Heart left ventricle (tissue), 16 donors: ENCODE measurements at places on chromosomes 7 and 10. TPM values are rescaled to one million over a fixed set of nuclear protein-coding genes. Genes with fewer than 3 reads are reported as not detected.

MRPS24 gene
- 177 TPM for total RNA-seq

CALML3 gene
- not detected for total RNA-seq

UBE2H gene
- 92.8 TPM for total RNA-seq

GRCh38 chr10:70603449-70603801, 884 bp upstream of the PRF1 start:
- DNase-seq: no peak

DNA sequence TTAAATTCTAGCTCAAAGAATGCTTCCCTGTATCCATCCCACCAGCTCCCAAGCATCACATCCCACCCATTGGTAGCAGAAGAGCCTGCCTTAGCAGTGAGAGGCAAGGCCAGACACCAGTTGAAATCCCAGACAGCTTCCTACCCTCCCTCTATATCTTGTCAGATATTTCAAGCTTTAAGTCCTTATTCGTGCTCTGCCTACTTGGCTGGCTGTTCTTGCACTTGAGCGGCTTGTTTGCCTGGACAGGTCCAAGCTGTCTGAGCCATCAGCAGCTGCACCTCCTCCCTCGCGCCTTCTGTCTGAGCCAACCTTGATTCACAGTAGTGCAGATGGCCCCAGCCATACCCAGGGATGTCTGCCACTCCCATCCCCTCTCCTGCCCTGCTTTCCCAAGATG, 16.4 kb downstream of the LRRC4 start:
- DNase-seq: no peak

DNA sequence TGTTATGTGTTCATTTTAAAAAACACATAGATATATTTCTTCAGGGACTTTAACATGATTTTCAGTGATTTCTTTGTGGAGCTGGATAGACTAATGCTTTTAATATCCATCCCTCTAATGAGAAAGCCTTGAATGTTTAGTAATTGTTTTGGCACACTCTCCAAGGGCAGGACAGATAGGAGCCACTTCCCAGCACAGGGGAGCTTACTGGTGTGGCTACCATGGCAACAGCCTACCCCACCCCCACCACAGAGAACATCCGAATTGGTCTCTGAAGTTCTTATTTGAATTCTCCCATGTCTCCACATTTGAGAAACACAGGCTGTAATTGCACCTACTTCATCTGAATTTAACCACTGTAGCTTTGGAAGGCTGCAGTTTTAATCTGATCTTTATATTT, 87.7 kb downstream of the PRKG1 start:
- peak; percentile 71 for DNase-seq

DNA sequence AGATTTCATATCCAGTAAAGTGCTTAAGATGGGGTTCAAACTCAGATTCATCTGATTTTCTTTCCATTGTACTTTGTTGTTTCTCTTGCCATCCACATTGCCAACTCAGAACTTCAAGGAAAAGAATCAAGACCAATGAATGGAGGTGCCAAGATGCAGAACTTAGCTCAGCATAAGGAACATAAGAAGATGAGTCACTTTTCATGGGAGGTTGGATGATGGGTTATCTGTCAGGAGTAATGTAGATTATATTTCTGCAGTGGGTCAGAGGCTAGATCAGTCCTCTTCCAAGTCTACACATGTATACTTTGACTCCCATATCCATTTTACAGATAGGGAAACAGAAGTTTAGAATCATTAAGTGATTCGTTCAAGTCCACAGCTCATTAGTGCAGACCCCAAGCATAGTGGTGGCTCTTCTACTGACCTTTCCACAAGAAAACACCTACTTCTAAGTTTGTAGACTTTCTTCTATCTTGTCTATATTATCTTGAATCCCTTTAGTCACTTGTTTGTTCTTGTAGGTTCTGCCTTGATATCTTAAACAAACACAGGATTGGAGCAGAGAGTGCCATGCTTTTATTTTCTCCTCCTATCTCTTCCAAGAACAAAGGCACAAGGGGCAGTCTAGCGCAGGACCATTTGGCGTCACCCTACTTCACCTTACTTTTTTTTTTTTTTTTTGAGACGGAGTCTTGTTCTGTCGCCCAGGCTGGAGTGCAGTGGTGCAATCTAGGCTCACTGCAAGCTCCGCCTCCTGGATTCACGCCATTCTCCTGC, 14.0 kb upstream of the ADD3 start:
- DNase-seq: no peak

GRCh38 chr10:106181501-106181900, 983.0 kb downstream of the SORCS1 start:
- no peak for DNase-seq

DNA sequence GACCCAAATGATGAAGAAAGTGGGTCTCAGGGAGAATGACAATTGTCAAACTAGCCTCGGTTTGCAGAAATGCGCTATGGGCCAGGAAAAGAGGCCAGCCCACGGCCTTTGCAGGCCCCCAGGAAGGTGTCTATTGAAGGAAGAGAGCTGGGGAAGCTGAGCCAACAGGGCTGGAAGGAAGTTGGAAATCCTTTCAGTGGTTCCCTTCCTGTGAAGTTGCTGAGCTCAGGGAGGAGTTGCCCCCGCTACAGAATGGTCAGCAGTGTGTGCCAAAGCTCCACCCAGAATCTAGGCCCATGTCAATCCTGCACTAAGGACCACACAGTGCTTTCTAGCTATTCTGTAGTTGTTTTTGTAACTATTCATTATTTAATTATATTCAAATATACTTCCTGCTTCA, 91.6 kb upstream of the ANLN start:
- DNase-seq: peak; percentile 45

DNA sequence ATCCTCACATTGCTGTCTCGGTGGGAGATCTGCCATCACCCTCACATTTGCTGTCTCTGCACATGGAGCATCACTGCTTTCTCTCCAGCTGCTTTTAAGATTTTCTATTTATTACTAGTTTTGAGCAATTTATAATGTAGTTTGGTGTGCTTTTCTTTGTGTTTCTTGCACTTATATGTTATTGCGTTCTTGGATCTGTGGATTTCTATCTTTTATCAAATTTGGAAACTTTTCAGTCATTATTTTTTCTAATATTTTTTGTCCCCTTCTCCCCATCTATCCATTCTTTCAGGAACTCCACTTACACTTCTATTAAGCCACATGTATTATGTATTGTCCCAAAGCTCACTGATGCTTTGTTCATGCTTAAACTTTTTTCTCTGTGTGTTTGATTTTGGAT, 108.9 kb downstream of the FOXL3 start:
- no peak for DNase-seq

- no peak for DNase-seq
Observed at GRCh38 chr10:66777665-66778064, 148.2 kb upstream of the LRRTM3 start.

DNA sequence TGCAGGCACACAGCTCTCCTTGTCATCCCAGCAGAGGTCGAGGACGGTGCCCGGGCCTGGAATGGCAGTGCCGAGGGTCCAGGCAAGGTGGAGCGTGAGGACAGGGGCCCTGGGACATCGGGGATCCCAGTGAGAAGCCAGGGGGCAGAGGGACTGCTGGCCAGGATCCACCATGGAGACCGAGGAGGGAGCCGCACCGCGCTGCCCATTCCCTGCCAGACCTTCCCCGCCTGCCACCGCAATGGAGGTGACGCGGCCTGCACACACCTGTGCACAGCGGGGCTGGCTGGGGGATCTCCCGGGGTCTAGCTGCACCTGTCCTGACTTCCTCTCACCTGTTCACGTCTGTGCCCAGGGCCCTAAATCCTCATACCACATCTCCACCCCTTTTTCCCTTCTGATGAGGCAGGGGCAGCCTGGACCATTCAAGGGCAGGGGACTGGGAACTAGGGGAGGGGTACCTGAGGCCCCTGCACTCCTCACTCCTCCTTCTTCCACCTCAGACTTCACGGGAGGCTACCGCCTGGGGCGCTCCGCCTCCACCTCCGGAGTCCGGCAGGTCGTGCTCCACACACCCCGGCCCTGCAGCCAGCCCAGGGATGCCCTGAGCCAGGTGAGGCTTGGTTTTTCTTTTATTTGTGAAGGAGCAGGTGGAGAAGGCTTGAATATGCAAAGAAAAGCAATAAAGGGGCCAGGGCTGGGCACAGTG, 6.9 kb downstream of the NYAP1 start:
- DNase-seq: peak; percentile 18

DNA sequence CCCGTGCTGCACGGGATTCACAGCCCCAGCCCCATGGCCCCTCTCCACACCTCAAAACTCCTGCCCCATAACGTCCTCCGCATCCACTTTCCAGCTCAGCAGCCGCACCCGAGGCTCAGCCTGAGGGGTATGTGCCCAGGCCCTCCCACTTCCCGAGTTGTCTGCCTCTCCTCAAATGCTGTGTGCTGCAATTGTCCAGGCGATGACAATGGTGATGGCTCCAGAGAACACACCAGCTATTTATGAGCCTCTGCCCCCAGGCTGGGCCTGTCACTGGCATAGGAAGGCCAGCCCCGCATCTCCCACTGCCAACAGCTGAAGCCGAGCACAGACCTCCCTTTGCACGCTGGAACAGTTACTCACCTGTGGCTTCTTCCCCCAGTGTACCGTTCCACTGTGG, 2.4 kb upstream of the LDB3 start:
- peak; percentile 72 for DNase-seq

- peak; percentile 78 for DNase-seq
Observed at GRCh38 chr7:5424749-5425506, 1.3 kb upstream of the TNRC18 start.

- DNase-seq: no peak
Observed at GRCh38 chr7:69814421-69814962, 216.2 kb downstream of the AUTS2 start.
